NCI-H1092 (cell line): ENCODE measurements at places on chromosomes 12 and 14.

DNA sequence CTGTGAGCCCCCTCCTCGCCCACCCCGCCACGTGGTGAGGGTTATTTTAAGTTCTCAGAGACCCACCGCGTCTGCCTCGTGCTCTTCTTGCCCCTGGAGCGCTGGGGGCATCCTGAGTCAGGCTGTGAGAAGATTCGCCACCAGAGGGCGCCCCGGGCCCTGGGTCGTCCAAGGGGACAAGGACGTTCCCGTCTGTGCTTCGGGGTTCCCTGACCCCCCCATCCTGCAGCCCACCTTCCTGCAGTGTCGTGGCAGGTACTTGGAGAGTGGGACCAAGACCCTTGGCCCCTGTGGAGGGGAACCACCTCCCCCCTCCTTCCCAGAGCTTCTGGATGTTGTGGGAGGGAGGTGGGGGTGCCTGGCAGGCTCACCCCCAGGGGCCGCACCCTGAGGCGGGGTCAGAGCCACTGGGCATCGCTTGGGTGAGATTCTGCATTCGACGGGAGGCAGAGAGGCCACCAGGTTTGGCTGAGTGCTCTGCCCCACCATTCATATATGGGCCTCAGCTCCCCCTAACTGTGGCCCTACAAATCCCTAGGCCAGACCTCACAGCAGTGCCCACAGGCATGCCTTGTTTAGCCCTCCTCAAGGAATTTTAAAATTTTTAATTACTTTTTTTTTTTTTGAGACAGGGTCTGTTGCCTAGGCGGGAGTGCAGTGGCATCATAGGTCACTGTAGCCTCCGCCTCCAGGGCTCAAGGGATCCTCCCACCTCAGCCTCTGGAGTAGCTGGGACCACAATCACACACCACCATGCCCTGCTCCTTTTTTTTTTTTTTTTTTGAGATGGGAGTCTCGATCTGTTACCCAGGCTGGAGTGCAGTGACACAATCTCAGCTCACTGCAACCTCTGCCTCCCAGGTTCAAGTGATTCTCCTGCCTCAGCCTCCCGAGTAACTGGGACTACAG is 17.0 kb downstream of the RHOF start:
- DNase-seq, result no peak

DNA sequence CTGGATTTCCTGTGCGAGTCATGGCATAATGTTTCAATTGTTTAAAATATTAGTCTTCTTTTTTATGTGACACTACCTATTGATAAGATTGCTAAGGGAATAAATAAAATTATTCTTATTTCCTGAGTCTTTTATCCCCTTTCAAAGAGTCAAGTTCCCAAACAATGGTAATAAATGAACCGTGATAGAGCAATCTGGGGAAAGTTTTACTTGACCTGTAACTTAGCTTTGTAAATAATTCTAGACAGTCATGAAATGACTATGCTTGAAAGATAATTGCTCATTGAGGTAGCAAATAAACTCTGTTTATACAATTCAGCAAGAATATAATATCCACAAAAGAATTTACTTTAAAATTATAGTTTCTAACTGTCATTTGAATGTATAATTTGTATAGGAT is 82.1 kb downstream of the TSPAN8 start:
- DNase-seq, result no peak

- no peak for DNase-seq
These were observed 25.6 kb downstream of the CRADD start for GRCh38 chr12:93702707-93703315.

- DNase-seq, result no peak
These were observed 90.2 kb upstream of the TBX3 start for GRCh38 chr12:114774197-114774596.

GRCh38 chr12:130965668-130966067 is 12.0 kb downstream of the ADGRD1 start:
- DNase-seq, result no peak

- DNase-seq, result no peak
These were observed 9.3 kb downstream of the GXYLT1 start for GRCh38 chr12:42135259-42135814.

GRCh38 chr12:130335517-130336392 is 1.9 kb upstream of the PIWIL1 start:
- peak; percentile 32 for DNase-seq

GRCh38 chr12:42730291-42730690 is 140.7 kb upstream of the PRICKLE1 start:
- DNase-seq, result no peak

DNA sequence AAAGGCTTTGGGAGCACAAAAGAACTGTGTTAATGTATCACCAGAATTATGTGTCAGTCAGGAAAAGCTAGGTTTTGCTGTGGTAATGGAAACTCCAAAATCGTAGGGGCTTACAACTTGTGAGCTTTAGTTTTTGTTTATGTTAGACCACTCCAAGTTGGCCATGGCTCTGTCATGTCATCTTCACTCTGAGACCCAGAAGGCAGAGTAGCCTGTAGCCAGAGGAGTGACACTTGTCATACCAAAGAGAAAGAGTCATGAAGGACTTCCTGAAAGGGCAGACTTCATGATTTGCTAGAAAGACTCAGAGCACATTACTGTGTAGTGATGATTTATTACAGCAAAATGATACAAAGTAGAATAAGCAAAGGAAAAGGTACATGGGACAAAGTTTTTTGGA is 133.6 kb upstream of the SSTR1 start:
- DNase-seq, result no peak

- DNase-seq, result no peak
These were observed 1.6 kb downstream of the GSG1 start for GRCh38 chr12:13101821-13102375.

DNA sequence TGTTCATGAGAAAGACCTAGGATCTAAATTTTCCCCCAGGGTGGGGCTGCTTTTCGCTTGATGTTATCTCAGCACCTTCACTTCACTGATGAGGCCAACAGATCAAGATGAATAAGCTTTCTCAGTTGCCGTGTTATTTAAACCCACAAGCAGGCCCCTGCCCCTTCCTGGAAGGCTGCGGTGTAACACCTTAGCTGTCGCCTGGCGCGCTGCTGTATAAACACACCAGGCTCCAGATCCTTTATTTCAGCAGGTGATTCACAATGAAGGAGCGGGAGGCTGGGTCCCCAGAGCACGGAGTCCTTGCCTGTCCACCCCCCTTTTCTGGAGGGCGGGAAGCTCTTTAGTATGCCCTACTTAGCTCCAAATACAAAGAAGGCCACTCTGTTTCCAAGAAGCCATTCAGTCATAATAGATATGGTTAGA is 515.4 kb downstream of the FUT8 start:
- DNase-seq, result peak; percentile 84

DNA sequence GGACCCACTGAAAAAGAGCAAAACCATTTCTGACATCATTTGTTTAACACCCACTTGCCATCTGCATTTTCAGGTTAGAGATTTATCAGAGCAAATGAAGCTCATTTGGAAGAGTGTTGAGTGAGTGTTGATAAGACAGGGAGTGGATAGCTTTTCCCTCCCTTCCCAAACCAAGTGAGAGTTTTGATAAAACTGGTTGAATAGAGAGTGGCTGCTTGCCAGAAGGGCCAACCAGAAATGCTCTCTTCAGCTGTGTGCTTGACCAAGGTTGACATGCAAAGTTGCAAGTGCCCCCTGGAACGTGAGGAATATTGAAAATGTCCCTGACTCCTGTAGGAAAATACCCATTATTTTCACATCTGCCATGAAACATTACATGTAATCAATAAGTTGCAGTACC is 1487.0 kb upstream of the FLRT2 start:
- no peak for DNase-seq

- DNase-seq, result no peak
These were observed 188.7 kb downstream of the TTC8 start for GRCh38 chr14:89013098-89013504.

- no peak for DNase-seq
These were observed 5.1 kb upstream of the DYNC1H1 start for GRCh38 chr14:101959277-101959676.

- peak; percentile 30 for DNase-seq
These were observed 22.3 kb downstream of the FBXW8 start for GRCh38 chr12:116933091-116933490.

GRCh38 chr12:16604596-16605252 is 1.2 kb downstream of the LMO3 start:
- DNase-seq, result peak; percentile 35

DNA sequence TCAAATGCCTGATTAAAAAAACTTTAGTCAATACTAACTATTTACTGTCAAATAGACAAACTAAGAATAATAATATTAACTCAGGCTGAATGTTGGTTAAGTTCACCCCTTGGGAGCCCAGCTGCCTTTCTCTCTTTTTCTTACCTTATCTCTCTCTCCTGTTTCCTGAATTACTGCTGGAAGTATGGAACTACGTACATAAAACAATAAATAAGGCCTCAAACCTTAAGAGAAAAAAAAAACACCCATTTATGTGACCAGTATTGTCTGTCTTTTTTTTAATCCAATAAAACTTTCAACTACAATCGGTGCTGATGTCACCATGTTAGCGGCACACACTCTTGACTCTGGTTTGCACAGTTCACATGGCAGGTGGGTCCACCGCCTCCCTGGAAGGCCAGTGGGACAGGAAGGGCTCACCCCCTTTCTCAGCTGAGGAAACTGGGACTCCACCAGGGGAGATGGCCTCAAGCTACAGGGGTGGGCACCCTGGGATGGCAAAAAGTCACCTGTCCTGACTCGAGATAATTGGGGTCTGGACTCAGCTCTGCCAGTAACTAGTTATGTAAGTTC is 21.3 kb downstream of the BCL11B start:
- no peak for DNase-seq

- no peak for DNase-seq
These were observed 687.1 kb upstream of the FBXO33 start for GRCh38 chr14:40119321-40119720.

GRCh38 chr14:102255401-102256190 is 49.4 kb downstream of the MOK start:
- no peak for DNase-seq

GRCh38 chr14:76146976-76147375 is 4.7 kb upstream of the GPATCH2L start:
- no peak for DNase-seq

GRCh38 chr12:106345746-106346145 is 11.8 kb upstream of the POLR3B start:
- DNase-seq, result no peak

- peak; percentile 58 for DNase-seq
These were observed 832 bp upstream of the SYT1 start for GRCh38 chr12:78863482-78864402.

GRCh38 chr12:33994857-33995808 is 27.2 kb upstream of the ALG10 start:
- no peak for DNase-seq

DNA sequence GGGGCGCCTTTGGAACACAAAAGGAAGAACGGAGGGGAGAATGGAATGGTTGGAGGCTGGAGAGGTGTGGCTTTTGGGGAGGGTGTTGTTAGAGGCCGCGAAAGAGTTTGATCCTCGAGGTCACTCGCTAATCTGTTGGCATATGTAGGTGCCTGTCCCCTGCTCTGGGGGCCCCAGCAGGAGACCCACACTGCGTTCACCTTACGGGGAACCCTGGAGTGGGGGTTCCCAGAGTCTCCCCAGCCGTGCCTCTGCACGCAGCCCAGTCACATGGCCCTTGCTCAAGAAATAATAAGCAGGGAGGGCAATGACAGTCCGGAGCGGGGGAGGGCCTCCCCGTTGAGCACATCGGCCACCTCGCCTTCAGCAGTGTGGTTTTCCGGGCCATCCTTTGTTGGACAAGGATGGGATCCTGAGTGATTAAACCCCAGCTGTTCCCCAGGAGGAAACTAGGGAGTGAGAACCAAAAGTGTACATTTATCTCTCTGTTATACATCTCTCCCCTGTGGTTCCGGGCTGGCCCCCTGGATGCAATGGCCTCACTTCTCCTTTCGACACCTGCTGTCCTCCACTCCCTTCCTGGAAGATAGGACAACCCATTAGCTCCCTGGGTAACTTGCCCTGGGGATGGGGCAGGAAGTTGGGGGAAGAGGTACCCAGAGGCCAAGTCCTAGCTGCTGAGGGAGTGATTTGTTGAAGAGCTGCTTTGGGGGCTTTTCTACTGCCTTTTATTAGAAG is 1.3 kb downstream of the PLEKHG3 start:
- no peak for DNase-seq

DNA sequence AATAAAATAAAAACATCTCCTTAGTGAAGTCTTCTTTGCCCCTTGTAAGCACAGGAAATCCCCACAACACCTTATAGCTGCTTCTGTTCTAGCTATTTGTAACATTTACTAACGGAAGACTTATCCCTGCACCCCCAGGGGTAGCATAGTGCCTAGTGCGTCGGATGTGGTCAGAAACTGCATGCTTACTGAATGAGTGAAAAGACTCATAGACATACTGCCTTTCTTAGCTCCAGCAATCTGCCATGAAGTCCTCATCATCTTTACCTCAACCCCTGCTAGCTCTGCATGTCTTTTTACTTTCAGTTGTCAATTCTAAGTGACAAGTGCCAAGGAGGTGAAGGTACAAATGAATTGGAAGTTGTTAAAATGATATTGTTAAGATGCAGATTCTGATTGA is 12.9 kb downstream of the RIOX1 start:
- no peak for DNase-seq

- no peak for DNase-seq
These were observed 67.5 kb upstream of the SLC35F4 start for GRCh38 chr14:57933349-57933748.

DNA sequence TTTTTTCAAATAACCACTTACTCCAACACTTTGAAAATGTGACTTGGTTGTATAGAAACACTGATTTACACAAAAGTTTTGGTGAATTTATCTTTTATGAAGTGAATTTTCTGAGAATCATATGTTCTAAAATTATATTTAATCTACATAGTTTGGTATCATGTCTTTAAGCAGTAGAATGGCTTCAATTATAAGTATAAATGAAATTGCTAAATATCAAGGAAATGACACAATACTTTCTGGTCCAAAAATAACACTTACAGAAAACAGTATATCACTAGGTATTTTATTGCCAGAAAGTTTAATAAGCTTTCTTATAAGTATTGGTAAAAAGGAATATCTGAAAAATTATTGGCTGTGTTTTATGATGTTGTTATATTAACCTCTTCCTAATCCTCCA is 90.9 kb downstream of the SRGAP1 start:
- DNase-seq, result no peak
